Foreskin keratinocyte (primary cell): ENCODE measurements at places on chromosomes 3 and 15. TPM values are rescaled to one million over a fixed set of nuclear protein-coding genes. Genes with fewer than 3 reads are reported as not detected.

Gene NPAP1
- total RNA-seq: not detected in 2 replicates

Gene HRH1
- total RNA-seq: 9.7 and 11.3 TPM in 2 replicates

Gene SLC15A2
- 1.0 and 1.5 TPM in 2 replicates for total RNA-seq

Gene GRK7
- total RNA-seq: not detected in 2 replicates

Gene SPSB4
- total RNA-seq: not detected in 2 replicates

Gene PDZRN3
- 0.24 and 0.25 TPM in 2 replicates for total RNA-seq

Gene CLDN16
- 0.04 TPM in 1 of 2 replicates, not detected in the other for total RNA-seq

Gene ENTPD3
- 2.2 and 2.4 TPM in 2 replicates for total RNA-seq

Gene FSTL1
- 86.4 and 89.3 TPM in 2 replicates for total RNA-seq

Gene SPATA12
- total RNA-seq: 0.03 TPM in 1 of 2 replicates, not detected in the other

Gene ZNF385D
- 1.6 and 1.7 TPM in 2 replicates for total RNA-seq
